Retina (tissue), 1 donor: ENCODE measurements at places on chromosomes 1 and 21.

GRCh38 chr1:203082571-203083462, 3.0 kb downstream of the MYOG start:
- DNase-seq, result no peak

DNA sequence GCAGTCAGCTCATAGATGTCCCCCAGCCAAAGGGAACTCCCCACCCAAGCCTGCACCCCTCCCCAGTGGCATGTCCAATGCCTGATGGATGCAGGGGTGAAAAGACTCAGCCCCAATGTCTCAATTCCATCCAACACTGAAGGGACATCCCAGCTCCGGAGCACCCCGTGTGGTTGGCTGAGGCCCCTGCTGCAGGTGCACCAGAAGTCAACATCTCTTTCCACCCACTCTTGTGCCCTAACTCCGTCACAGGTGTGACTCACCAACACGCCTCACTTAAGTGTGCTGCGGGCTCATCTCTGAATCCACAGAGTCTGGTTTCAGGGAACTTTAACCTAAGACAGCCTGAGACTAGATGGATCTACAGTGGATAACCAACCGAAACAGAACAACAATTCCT, 40.9 kb upstream of the ZBTB18 start:
- DNase-seq, result no peak

DNA sequence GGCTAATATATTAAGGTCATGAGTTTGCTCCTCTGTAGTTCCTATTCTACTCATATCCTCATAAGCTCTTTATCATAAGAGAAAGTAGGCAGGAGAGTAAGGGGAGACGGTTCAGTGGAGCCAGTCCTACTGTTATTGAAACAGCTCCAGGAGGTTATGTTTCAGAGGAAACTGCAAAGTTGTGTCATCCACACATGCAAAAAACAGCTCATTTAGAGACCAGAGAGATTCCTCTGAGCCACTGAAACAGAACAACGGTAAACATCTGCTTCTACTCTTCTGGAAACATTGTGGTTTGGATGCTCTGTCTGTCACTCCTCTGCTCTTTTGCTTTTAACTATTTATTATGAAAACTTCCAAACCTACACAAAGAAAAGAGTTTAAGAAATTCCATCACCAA, 66.3 kb upstream of the PPP2R5A start:
- DNase-seq, result no peak

GRCh38 chr1:112937495-112937894, 18.5 kb downstream of the SLC16A1 start:
- DNase-seq, result no peak

- no peak for DNase-seq
Measured at GRCh38 chr1:58919226-58919958, 135.5 kb upstream of the JUN start.

GRCh38 chr1:53899206-53899628, 5.2 kb downstream of the DIO1 start:
- DNase-seq, result no peak

- no peak for DNase-seq
Measured at GRCh38 chr1:192668409-192668983, 32.5 kb downstream of the RGS13 start.

DNA sequence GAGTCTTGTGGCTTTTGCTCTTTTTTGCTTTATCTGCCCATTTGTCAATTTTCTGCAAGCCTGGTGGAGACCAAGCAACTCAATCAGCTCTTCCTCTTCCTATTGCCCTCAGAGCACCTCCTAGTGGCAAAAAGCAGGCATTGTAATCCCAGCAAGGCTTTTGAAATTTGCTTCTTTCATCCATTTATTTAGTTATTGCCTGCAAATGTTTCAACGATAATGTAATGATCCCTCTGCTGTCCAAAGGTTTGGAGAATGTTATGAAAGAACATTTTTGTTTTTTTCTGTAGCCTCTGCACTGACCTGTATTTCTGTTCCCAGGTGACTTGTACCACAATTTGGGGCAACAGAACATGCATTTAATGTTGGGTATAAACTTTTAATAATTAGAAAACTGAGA, 127.8 kb downstream of the GABPA start:
- no peak for DNase-seq

- no peak for DNase-seq
Measured at GRCh38 chr1:78322928-78323680, 167.7 kb upstream of the PTGFR start.

- no peak for DNase-seq
Measured at GRCh38 chr1:89725011-89725370, 92.1 kb downstream of the LRRC8C start.

- peak; percentile 40 for DNase-seq
Measured at GRCh38 chr1:109396871-109397580, 692 bp downstream of the SORT1 start.

- DNase-seq, result peak; percentile 92
Measured at GRCh38 chr1:145871994-145872924, 13.4 kb upstream of the PIAS3 start.

GRCh38 chr1:6053206-6053546, 7.5 kb downstream of the KCNAB2 start:
- no peak for DNase-seq
